Right atrium auricular region (tissue), 2 donors: ENCODE measurements at places on chromosomes 6 and 20. TPM values are rescaled to one million over a fixed set of nuclear protein-coding genes. Genes with fewer than 3 reads are reported as not detected.

DNA sequence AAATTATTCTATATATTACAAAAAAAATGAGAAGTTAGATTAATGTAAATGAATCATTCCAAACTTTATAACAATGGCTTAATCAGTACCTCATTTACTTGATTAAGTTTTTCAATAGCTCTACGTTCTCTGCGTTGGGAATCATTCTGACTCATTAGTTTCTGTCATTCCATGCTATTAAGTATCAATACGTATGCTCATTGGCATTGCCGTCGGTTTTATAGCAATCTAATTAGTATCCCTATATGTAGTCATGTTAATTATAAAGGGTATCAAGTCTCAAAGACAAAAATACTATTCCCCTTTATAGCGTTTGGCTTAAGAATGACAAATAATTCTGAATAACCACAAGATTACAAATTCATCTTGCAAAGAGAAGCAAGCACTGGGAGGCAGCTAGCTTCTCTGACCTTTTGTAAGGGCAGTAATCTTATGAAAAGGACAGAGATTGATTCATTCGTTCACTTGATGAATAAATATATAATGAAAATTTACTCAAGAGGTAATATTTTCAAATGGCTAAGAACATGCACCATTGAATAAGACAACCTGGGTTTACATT lies 41.8 kb downstream of the OLIG3 start:
- no peaks in the 10 kb centered on the region for H3K27me3 ChIP-seq
- H3K36me3 ChIP-seq = no peaks in the 10 kb centered on the region
- no peaks in the 10 kb centered on the region for H3K4me1 ChIP-seq

- H3K27me3 ChIP-seq = no peaks in the 10 kb centered on the region
- no peak overlapping the region for H3K4me3 ChIP-seq
- H3K27ac ChIP-seq = no peak overlapping the region
These were observed 27.3 kb downstream of the COL21A1 start for GRCh38 chr6:56220078-56220477.

DNA sequence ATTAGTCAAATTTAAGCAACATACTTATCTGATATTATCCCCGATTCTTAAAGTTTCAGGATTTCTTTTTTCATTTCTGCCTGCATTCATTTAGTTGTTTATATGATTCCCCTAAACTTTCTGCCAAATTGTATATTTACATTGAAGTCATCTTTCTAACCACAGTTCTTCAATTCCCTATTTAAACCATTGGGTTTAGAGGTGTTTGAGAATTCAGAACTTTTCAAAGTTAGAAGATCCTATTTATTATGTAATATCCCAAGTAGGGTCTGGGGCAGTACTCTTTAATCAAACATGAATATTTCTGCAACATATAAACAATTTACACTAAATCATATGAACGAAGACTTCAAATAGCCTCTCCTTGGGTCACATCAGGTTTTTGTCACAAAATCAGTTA lies 52.9 kb downstream of the KLHL31 start:
- H3K4me1 ChIP-seq = no peaks in the 10 kb centered on the region
- no peaks in the 10 kb centered on the region for H3K27me3 ChIP-seq
- no peak overlapping the region for H3K4me3 ChIP-seq

GRCh38 chr6:75171567-75171966 lies 34.3 kb downstream of the COL12A1 start:
- no peaks in the 10 kb centered on the region for H3K36me3 ChIP-seq
- no peak overlapping the region for H3K27ac ChIP-seq
- H3K4me3 ChIP-seq = no peak overlapping the region
- no peaks in the 10 kb centered on the region for H3K4me1 ChIP-seq

The SNAI1 gene
- total RNA-seq = 4.3 TPM

The SGK2 gene
- total RNA-seq = 0.90 TPM

The HRH3 gene
- total RNA-seq = not detected
